NCI-H510A (cell line): ENCODE measurements at places on chromosomes 11 and 22.

GRCh38 chr11:70210051-70210501 is 7.0 kb downstream of the FADD start:
- no peak for DNase-seq

GRCh38 chr11:118227865-118228785 is 3.3 kb upstream of the JAML start:
- DNase-seq: no peak

DNA sequence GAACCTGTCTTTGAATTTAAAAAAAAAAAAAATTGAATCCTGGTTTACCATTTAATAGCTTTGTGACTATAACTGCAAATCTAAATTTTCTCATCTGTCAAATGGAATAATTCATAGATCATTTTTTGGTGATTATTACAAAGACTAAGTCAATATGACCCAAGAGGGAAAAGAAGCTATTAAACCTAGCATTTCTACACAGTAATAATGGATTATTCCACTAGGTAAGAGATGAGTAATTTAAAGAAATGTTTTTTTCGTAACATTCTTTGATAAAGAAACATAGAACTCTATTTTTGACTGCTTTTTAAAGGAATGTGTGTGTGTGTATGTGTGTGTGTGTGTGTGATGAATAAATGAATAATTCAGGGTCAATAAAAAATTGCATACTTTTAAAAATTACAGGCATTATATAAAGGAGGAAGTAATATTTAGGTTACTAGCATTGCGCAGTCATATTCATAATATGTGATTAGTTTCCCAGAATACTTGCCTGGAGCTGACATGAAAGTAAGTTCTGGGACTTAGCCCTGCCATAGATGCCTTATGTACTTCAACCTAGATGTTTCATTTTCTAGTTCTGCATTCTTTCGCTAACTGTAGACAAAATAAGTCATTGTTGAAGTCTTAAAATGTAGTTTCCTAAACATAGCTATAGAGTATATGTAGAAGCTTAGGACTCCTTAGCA is 72.9 kb downstream of the TMEM135 start:
- DNase-seq: no peak

GRCh38 chr11:103806130-103806895 is 230.1 kb upstream of the DDI1 start:
- no peak for DNase-seq

DNA sequence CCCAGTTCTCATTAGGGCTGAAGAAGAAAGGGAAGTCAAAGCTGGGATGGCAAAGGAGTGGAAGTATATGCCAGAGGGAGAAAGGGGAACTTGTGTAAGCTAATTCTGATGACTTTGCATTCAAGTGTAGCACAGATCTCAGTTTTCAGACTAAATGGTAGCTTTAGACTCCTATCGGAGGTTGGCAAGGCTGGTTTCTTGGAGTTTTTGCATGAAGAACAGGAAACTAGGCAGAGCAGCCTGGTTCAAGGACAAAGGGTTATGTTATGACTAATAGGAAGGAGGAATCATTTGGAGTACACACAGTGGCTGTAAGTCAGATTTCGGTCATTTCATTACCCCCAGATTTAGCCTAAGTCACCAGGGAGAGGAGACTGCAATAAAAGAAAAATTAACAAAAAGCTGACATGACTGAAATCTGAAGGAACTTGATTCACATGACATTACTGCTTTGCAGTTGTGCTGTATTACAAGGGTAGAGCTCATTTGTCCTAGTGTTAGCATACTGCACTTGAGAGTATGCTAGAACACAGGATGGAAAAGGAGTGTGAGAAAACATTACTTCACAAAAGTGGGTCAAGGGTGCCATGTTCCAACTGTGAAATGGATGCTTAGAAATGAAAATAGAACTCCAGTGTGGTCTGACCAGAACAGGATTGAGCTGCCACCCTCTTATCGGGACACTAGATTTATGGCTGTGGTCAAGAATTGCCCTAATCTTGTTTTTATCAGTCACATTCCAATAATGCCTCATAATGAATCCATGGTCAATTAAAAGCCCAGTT is 23.6 kb downstream of the ADM start:
- no peak for DNase-seq

- DNase-seq: no peak
These were observed 286.7 kb upstream of the CCDC90B start for GRCh38 chr11:83572581-83573496.

GRCh38 chr11:124763156-124763947 is 1.3 kb upstream of the ESAM start:
- DNase-seq: peak; percentile 41

- DNase-seq: no peak
These were observed 18.2 kb downstream of the LIMK2 start for GRCh38 chr22:31230155-31230870.

DNA sequence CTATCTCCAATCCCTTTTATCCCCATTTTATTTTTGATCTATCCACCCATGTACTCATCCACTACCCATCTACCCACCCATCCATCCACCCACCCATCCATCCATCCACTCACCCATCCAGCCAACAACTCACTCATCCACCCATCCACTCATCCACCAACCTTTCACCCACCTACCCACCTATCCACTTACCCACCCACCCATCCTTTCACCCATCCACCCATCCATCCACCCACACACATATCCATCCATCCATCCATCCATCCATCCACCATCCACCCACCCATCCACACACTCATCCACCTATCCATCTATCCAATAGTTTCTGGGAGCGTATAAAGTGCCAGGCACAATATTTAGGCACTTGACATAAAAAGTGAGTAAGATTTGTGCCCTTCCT is 39.2 kb upstream of the NFAM1 start:
- no peak for DNase-seq

GRCh38 chr22:38136607-38137006 is 26.1 kb upstream of the BAIAP2L2 start:
- no peak for DNase-seq

DNA sequence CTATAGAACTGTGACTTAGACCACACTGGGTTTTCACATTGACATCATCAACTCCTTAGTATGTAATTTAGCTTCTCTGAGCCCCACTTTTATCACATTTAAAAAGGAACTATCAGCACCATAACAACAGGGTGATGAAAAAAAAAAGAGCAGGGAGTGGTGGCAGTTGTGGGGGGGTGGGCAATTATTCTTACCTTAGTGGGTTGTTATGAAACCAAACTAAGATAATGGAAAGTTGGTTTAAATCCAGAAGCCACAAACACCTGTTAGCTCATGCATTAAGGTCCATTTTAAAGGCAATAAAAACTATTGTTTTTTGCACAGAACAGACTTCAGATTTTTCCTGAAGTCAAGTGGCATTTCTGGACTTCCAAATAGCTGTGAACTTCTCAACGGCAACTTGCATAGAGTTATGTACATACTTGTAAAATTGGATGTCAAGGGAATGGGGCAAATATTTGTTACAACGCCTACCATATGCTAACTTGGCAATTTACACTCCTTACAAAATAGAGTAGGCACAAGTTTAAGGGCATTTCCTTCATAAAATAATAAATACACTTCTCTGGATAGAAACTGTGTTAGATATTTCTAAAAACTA is 793.6 kb downstream of the DLG2 start:
- DNase-seq: no peak

DNA sequence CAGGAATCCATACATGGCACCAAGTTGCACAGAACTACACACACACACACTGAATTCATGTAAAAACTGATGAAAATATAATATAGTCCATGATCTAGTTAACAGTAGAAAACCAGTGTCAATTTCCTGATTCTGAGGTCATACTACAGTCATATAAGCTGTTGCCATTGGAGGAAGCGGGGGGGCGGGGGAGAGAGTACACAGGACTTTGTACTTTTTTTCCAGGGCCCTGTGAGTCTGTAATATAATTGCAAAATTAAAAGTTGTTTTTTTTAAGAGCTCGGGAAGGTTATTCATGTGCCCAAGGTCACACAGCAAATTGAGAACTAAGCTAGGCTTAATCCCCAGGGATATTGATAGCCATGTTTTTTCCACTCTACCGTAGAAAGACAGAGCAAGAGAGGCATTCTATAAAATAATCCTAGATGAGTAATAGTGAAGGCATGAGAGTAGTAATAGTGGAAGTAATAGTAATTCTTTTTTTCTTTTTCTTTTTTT is 312.3 kb downstream of the MN1 start:
- DNase-seq: no peak

DNA sequence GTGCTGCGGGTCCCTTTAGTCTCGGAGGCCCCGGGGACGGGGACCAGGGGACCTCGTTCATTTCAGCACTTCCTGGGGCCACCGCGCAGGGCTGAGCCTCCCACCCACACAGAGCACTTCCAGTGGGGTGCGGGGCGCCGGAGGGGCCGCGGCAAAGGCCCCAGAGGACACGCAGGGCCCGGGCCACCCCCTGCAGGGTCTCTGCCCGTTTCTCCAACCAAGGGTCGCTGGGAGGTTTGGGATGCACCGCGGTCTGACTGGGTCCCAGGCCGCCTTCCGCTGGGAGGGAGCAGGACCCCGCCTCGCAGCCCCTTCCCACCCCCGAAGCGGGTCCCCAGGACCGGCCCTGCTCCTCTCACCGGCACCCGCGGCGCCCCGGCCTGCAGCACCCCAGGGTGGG is 37.5 kb downstream of the TOLLIP start:
- DNase-seq: no peak

DNA sequence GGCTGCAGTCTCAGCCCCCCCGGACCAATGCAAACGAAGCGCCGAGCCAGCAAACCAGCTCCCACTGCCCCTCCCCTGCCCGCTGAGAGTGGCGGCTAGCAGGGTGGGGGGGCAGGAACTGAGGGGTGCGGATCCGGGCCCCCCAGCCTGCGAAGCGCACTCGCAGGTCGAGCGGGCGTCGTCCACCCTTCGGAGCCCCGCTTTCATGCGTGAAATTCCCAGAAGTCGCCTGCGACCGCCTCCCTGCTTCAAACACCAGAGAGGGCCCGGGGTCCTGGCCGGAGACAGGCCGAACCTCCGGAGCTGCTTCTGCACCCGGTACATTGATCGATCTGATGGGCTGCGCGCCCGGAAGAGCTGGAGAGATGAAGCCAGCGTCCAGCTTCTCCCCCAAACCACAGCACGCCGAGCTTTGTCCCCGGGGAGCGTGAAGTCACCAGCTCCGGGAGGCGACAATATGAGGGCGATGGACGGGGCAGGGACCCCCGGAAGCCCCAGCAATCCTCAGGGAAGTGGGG is 646 bp upstream of the PATZ1 start:
- peak; percentile 68 for DNase-seq

- no peak for DNase-seq
These were observed 80.0 kb upstream of the CRTAM start for GRCh38 chr11:122758339-122758738.

DNA sequence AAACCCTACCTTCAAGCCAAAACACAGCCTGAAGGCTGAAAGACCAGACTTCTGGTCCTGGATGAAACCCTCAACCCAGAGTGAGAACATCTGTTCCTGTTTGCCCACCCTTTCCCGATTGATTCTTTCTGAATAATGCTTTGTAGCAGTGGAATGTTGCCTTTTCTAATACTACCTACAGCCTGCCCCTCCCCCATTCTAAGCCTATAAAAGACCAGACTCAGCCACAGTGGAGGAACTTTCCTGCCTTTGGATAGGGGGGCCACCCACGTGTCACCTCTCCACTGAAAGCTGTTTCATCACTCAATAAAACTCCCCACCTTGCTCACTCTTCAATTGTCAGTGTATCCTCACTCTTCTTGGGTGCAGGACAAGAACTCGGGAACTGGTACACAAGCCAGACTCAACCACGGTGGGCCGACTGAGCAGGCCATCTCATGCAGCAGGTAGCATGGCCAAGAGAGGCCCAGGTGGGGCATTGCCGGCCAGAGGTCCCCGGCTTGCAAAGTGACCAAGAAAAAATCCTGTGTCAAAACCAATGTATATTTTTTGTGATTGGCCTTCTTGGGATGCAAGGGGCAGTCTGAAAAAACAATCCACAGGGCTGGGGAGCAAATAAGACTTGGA is 6.6 kb upstream of the APOL6 start:
- DNase-seq: no peak

- no peak for DNase-seq
These were observed 520.7 kb downstream of the OPCML start for GRCh38 chr11:133011604-133012003.

DNA sequence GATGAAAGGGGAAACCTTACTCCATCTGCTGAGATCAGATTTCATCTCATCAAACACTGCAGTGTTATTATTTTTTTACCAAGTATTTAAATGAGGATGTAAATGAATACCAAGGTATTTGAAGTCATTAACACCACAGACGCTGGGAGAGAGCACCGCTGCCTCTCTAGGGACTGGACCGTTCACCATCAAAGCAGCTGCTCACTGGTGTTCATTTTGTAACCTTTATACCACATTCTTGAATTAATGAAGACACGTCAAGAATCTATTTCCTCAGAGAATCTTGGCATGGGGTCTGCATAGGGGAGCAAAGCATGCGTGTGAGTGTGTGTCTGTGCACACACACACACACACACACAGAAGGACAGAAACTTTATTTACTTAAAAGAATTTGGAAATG is 15.6 kb downstream of the SIAE start:
- DNase-seq: no peak

DNA sequence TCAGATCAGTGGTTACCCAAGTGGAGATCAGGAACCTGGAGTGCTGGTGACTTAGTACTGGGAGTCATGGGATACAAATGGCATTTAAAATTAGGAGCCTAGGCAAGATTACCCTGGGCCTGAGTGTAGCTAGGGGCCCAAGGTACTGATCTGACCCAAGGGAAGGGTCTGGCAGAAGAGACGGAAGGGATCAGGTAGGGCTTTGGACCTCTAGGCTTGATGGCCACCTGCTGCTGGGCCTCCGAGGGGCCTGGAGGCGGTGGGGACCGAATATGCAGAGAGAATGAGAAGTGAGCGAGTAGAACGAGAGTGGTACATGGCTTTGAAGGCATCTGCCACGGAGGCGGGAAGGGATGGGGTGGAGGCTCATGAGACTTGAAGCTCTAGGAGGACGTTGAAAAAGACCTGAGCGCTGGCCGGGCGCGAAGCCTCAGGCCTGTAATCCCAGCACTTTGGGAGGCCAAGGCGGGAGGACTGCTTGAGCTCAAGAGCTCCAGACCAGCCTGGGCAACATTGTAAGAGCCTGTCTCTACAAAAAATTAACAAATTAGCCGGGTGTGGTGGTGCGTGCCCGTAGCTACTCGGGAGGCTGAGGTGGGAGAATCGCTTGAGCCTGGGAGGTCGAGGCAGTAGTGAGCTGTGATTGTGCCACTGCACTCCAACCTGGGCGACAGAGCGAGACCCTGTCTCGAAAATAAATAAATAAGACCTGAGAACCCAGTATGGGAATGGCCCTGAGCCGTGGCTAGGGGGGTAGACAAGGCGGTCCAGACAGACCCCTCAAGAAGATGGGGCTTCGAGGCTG is 563 bp upstream of the PPIL2 start:
- no peak for DNase-seq
